ENCODE measurements at places on chromosomes 11 and 22.
A peak's percentile ranks its signal among the peaks of the same experiment; 100 is the strongest.

- no peak for DNase-seq
Measured at GRCh38 chr11:90453525-90453924, 230.7 kb upstream of the CHORDC1 start.

DNA sequence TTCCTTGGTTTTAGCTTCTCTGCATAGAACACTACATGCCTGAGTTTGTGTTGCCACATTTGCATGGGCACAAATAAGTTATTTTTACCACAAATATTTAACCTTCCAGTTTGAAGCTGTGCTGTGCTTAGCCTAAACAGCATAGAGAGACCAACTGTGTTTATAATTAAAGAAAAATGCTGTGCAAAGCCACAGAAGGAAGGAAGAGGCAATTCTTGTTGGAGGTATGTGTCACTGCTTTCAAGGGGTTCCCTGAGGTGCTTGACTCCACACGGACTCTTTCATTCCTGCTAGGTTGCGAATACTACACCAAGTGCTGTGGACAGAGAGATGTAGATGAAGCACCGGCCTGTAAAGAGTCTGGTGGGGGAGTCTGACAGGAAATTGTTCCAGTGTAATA lies 47.6 kb upstream of the OLFML1 start:
- no peak for DNase-seq

DNA sequence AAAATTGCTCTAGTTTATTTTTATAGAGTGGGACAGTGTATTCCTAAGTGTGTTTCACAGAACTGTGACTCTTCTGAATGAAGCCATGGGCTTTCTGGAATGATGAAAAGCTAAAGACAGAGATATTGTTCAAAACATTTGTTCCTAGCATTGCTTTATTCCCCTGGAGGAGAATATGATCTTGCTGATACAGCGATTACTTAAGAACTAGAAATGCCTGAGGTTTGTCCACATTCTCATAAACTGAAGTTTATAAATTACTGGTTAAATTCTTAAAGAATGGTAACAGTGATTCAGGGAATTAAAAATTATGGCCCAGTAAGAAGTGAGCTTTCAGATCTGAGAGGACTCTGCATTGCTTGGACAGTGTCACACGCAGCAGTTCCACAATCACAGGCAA lies 690.3 kb downstream of the FAM181B start:
- no peak for DNase-seq

GRCh38 chr11:134527382-134528243 lies 115.6 kb upstream of the B3GAT1 start:
- DNase-seq: no peak

DNA sequence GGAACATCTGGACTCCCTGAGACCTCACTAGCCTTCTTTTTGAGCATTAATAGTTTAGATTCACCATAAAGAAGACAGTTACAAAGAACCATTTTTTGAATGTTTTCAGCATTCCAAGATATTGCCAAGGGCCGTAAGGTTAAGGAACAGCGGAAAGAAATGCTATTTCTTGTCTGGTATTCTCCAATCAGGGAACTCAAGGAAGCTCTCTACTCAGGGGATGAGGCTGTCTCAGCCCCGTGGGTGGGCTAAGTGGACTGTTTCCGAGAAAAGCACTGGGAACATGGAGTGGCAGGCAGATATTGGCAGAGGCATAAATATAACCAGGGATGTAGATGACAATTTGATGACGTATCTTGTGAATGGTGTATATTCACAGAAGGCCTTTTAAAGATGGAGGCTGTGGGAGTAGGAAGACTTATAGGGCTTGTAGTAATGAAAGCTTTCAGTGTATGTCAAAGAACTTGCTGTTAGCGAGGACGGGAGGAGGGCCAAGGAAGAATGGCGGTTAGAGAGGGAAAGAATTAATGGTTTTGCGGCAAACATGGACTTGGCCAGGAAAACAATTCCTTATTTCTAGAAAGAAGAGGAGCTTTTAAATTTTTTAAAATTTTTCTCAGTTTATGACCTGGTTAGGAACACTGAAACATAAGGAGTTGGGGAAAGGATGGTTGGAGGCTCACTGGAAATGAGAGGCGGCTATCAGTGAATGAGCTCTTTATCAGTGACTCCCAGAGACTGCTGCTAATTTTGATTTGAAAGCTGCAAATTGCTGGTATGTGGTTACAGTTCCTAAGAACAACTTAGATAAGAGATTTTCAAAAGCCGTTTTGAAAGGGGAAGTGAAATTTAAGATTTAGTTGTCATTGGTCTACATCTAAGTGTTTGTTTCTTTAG lies 64.6 kb downstream of the ST3GAL4 start:
- peak; percentile 45 for DNase-seq

- peak; percentile 59 for DNase-seq
Measured at GRCh38 chr22:38700270-38700788, 414 bp downstream of the JOSD1 start.

GRCh38 chr11:65593518-65594414 lies 1.8 kb downstream of the KCNK7 start:
- DNase-seq: no peak

- DNase-seq: peak; percentile 51
Measured at GRCh38 chr22:35477911-35478582, 62.6 kb upstream of the RASD2 start.

DNA sequence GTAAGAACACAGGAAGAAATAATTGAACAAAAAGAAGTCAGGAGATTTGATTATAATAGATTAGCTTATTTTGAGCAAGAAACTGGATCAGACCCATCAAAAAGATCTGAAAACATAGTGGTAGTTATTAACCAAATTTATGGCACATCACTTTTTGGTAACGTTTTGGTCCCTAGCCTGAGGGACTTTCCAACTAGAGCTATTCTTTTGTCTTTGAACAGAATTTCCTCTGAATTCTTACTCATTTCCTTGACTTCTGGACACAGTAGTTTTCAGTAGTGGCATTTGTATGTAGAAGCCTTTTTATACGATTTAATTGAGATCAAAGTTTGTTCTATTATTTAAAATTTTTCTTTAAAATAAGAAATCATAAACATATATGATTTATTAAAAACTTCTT lies 96.5 kb upstream of the PDGFD start:
- DNase-seq: no peak

GRCh38 chr11:19959648-19960059 lies 200.6 kb downstream of the DBX1 start:
- DNase-seq: no peak

DNA sequence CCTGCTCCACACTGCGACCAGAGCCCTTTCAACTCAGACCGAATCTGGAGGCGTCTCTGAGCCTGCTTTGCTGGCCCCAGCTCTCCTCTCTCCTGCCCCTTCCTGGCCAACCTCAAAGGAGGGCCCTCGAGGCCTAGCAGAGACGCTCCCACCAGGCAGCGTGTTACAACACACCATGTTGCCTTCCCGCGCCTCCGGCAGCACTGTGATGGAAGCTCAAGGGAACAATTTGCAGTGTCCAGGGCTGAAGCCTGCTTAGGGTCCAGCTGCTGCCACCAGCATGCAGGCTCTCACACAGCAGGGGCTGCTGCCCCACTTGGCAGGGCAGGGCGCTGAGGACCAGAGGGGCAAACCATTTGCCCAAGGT lies 18.4 kb downstream of the LINC01488 start:
- no peak for DNase-seq

DNA sequence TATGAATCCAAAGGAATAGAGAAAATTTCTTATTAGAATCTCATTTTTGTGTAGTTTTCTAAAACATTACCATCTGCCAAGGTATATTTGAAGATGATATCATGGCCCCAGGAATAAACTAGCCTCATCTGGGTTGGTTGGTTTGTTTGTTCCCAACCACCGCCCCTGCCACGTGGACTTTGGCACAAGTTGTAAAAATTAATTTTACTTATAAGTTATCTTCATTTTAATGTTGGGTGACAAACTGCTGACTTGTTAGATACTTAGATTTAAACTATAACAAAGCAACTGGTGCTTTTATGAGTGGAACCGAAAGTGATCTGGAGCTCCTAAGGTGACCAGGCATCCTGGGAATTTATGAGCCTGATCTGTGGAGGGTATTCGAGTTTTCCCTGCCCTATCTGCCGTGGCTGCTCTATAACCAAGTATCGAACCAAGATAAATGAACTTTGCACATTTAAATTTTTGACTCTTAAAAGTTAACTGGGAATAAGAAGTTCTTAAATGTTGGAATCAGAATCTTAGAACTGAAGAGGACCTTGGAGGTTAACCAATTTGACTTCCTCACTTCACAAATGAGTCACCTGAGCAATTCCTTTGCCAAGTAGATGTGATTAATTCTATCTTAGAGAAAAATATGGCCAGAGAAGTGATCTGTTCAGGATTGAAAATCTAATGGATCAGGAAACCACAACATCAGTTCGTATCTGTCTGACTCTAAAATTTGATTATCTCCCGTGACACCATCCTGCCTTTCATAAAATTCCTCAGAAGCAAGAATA lies 129.1 kb upstream of the ARHGAP42 start:
- DNase-seq: peak; percentile 25

DNA sequence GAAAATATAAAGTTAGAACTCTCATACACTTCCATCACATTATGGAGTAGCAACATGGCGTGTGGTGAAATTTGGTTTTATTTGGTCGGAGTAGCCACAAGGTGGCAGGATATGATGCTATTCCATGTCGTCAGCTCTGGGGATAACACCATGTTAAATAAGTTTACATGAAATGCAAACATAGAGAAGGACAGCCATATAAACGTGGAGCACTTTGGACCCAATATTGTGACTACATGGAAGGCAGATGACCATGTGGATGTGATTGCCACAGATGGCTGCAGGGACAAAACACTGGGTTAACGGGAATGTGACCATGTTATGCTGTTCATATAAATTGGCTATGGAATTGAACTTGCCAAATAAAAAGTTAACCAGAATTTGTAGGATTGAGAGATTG lies 21.0 kb downstream of the OR5M11 start:
- no peak for DNase-seq

GRCh38 chr11:57458060-57458409 lies 2.3 kb upstream of the RTN4RL2 start:
- DNase-seq: no peak

- DNase-seq: no peak
Measured at GRCh38 chr22:24501301-24502005, 6.3 kb downstream of the UPB1 start.

- DNase-seq: no peak
Measured at GRCh38 chr11:75593286-75593915, 31.3 kb downstream of the SERPINH1 start.

DNA sequence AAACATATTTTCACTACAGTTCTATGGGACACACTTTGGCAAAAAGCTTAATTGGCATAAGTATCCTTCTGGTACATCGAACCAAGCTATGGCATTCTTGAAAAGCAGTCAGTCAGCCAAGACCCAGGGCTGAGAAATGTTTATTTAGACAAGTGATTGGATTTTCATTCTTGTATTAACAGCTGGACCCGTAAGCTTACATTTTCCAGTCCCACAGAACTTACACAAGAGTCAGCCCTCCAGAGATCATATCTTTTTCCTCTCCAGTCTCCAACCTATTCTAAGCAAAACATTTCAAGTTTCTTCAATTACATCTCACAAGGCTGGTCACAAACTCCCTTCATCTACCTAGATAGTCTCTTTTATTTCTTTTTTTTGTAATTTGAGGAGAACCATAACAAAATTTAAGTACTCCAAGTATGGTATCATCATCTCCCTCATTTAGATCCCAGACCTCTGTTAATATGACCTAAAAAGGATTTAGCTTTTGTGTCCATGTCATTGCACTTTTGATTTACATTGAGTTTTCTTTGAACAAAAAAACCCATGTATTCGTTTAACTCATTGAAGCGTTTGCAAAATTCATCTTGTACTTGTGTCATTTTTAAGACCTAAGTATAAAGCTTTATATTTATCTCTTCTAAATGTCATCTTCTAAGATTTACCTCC lies 67.9 kb upstream of the GRK3 start:
- DNase-seq: no peak

DNA sequence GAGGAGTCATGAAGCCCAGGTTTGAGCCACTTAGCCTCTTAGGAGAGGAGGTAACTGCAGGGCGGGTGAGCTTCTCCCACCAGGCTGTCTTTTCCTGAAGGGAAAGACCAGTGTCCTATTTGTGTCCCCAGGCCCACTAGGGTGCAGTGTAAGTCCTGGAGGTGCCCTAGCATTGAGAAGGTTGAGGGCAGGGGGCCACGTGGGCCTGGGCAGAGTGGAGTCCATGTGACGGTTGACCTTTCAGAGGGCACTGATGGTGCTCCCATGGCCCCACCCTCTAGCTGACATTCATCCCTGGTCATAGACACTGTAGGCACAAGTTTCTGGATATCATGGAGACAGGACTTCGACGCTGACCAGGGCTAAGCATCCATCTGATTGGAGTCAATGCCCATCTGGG lies 44.1 kb upstream of the TP53I11 start:
- DNase-seq: no peak

GRCh38 chr11:1064167-1064566 lies 10.5 kb upstream of the MUC2 start:
- DNase-seq: no peak
